Panc1 (cell line): ENCODE measurements at places on chromosomes 6 and 20. TPM values are rescaled to one million over a fixed set of nuclear protein-coding genes. Genes with fewer than 3 reads are reported as not detected.
A peak's percentile ranks its signal among the peaks of the same experiment; 100 is the strongest.

GRCh38 chr6:166424431-166424830 is 41.7 kb upstream of the MPC1 start:
- no peaks in the 10 kb centered on the region for H3K36me3 ChIP-seq
- no peak overlapping the region for H3K27ac ChIP-seq
- H3K4me1 ChIP-seq: no peaks in the 10 kb centered on the region
- no peak for DNase-seq

- H3K27me3 ChIP-seq: no peaks in the 10 kb centered on the region
- H3K27ac ChIP-seq: 0 out of 2 replicates have a peak overlapping the region, but pooled peaks have one; percentile 18
- peak overlapping the region; percentile 18 for H3K4me3 ChIP-seq
- H3K4me1 ChIP-seq: peaks cover 3% of the 10 kb centered on the region; the same call in 1 of the 2 replicates
- H3K36me3 ChIP-seq: no peaks in the 10 kb centered on the region
- no peak for DNase-seq
These were observed 401.9 kb downstream of the THBS2 start for GRCh38 chr6:168851460-168852375.

DNA sequence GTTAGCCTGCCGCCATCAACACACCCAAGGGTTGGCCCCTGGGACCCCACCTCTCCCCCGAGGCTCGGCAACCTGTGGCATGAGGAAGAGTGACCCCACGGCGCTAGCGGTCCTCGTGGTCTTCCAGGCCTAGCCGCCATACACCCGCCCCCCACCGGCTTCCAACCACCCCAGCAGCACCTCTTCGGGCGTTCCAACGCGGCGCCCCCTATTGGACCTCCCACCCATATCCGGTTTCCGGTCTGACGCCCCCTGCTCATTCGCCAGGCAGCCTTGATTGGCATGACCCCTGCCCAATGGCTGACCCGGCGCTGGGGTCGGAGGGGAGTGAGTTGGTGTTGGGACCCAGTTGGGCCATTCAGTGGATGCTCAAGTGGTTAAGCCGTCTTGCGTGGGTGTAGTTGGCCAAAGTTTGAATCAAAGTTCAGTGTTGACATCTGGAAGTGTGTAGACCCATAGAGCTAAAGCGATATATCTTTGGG is at the start of gene GNAS-AS1:
Gene GNAS-AS1 (minus strand): TSS at position 210 of the 482 bp plus-strand sequence.
- no peaks in the 10 kb centered on the region for H3K4me1 ChIP-seq
- DNase-seq: no peak
- no peak within 1 kb of the TSS for H3K27ac ChIP-seq
- no peak within 1 kb of the TSS for H3K4me3 ChIP-seq
- peaks cover 10% of the 10 kb centered on the region; the same call in 1 of the 2 replicates for H3K27me3 ChIP-seq
- H3K36me3 ChIP-seq: no peaks in the 10 kb centered on the region

- H3K27ac ChIP-seq: peak overlapping the region; percentile 15; the same call in 1 of the 2 replicates
- H3K4me1 ChIP-seq: peaks cover 36% of the 10 kb centered on the region
- H3K27me3 ChIP-seq: no peaks in the 10 kb centered on the region
- peaks cover 33% of the 10 kb centered on the region for H3K36me3 ChIP-seq
- DNase-seq: no peak
- peak overlapping the region; percentile 73 for H3K4me3 ChIP-seq
These were observed 2.3 kb downstream of the RPS12 start for GRCh38 chr6:132816660-132817059.

GRCh38 chr6:120805276-120805675 is 529.0 kb downstream of the TBC1D32 start:
- H3K4me3 ChIP-seq: no peak overlapping the region
- no peaks in the 10 kb centered on the region for H3K27me3 ChIP-seq
- H3K36me3 ChIP-seq: no peaks in the 10 kb centered on the region

GRCh38 chr6:15375638-15376290 is 129.9 kb downstream of the JARID2 start:
- no peak overlapping the region for H3K27ac ChIP-seq
- no peaks in the 10 kb centered on the region for H3K36me3 ChIP-seq
- no peaks in the 10 kb centered on the region for H3K4me1 ChIP-seq
- no peak for DNase-seq
- H3K27me3 ChIP-seq: no peaks in the 10 kb centered on the region
- H3K4me3 ChIP-seq: no peak overlapping the region

GRCh38 chr20:47765271-47765670 is 20.0 kb downstream of the SULF2 start:
- H3K27me3 ChIP-seq: peaks cover 10% of the 10 kb centered on the region
- no peak overlapping the region for H3K27ac ChIP-seq
- DNase-seq: no peak
- no peaks in the 10 kb centered on the region for H3K36me3 ChIP-seq
- H3K4me1 ChIP-seq: no peaks in the 10 kb centered on the region
- no peak overlapping the region for H3K4me3 ChIP-seq

- no peak overlapping the region for H3K4me3 ChIP-seq
- no peaks in the 10 kb centered on the region for H3K27me3 ChIP-seq
- DNase-seq: no peak
- H3K4me1 ChIP-seq: no peaks in the 10 kb centered on the region
- H3K36me3 ChIP-seq: no peaks in the 10 kb centered on the region
These were observed 268.0 kb downstream of the HACE1 start for GRCh38 chr6:104591573-104592334.

DNA sequence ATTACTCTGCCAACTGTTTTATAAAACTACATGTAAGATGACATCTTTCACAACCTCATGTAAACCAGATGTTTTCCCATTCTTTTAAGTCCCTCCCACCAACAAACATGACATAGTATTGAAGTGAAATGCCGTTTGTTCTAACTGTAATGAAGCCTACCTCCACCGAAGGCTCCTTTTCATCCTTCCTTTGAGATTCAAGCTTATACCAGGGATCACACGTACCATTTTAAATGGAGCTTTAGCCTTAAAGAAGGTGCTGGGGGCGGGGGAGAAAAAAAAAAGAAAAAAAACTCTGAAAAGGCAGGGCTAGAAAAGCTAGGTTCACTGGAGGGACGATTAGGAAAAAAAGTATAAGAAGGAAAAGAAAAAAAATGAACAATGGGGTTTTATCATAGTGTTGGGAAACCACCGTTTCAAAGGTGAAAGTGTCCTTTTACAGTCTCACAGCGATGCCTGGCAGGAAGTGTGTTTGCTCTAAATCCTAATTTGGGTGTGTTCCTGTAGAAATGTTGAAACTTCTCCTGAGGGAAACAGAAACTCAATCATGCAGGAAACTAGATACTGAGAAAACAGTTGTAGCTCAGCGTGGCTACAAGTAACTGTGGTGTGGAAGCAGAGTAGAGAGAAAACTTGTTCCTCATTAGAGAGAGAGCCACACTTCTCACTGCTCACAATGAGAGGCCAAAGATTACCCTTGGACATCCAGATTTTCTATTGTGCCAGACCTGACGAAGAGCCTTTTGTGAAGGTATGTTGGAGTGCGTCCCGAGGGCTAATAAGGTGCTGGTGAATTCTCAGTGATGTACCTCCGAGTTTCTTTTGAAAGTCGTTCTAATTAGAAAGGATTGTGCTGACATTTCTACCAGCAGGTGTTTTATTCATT is 37.6 kb upstream of the HINT3 start:
- no peak overlapping the region for H3K4me3 ChIP-seq
- H3K27ac ChIP-seq: no peak overlapping the region
- no peaks in the 10 kb centered on the region for H3K27me3 ChIP-seq
- no peak for DNase-seq
- H3K4me1 ChIP-seq: 0 out of 2 replicates have a peak, but pooled peaks cover 3% of the 10 kb centered on the region
- H3K36me3 ChIP-seq: peaks cover 8% of the 10 kb centered on the region

DNA sequence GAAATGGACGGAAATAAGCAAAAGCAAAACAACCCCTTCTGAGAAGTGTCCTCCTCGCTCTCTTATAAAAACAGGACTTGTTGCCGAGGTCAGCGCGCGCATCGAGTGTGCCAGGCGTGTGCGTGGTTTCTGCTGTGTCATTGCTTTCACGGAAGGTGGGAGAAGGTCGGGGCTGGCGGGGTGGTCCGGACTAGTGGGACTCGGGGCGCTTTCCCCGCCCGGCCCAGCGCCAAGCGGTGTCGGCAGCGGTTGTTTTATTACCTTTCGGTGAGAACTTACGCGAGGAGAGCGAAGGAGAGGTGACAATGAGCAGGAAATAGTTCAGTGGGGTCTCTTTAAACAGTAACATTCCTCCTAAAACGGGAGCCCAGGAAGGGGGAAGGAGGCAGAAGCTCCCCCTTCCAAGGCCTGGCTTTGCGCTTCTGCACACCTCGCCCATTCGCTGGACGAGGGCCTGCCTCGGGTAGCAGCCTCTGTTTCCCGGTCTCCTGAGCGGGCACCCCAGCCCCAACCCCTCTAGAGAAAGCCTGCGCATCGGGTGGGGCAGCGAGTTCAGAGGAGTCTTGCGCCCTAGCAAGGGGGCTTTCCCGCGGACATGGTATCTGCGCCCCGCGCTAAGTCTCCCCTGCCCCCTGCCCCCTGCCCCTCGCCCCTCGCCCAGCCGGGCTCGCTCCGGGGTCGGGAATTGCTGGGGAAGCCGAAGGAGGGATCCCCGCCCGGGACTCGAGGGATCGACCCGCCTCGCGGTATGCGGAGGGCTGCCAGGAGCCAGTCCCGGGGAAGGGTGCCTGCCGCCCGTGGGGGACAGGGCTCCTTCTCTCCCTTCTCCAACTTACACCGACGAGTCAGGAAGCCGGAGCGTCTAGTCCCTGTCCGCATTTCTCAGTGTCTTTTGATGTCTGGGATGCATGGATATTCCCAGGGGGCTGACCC is 1.2 kb upstream of the TBXT start:
- no peak overlapping the region for H3K4me3 ChIP-seq
- H3K36me3 ChIP-seq: no peaks in the 10 kb centered on the region
- no peak for DNase-seq
- no peaks in the 10 kb centered on the region for H3K4me1 ChIP-seq
- no peak overlapping the region for H3K27ac ChIP-seq

- no peaks in the 10 kb centered on the region for H3K4me1 ChIP-seq
- no peak overlapping the region for H3K4me3 ChIP-seq
- DNase-seq: no peak
- H3K27me3 ChIP-seq: peaks cover 1% of the 10 kb centered on the region; the same call in 1 of the 2 replicates
- H3K36me3 ChIP-seq: no peaks in the 10 kb centered on the region
These were observed 11.6 kb downstream of the ADISSP start for GRCh38 chr20:3755814-3756480.

DNA sequence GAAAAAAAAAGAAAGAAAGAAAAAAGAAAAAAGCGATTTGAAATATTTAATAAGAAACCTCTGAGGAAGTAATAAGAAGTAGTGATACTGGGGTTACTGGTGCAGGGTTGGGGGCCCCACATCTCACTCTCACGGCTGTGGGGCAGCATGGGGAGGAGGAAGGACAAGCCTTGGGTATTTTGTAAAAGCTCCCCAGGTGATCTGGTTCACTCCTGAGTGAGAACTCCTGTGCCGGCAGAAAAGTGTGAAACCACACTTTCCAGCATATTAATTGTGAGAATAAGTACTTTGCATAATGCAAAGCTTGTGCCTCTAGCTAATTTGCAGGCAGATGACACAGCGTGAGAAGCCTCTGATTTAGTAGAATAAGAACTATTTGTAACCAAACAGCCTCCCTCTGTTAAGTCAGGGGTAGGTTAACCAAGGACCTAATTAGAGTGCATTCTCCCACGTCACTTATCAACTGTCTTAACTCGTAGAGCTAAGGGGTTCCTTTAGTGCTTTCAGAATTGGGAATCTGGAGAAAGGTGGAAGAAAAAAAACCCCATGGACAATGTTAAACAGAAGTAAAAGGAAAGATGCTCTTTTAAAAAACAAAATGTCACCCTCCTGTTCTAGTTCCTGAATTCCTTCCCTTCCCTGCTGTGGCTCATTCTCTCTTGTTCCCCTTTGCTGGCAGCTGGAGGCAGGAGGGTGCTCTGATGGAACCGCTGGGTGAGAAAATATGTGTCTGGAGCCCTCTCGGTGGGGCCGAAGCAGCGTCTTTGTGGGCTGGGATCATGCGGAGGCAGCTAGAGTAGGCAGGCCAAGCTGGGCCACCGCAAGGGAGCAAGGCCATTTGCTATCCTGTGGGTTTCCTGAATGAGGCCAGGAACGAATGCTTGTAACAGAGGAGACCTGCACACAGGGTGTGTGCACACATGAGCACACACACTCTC is 108.7 kb downstream of the FYN start:
- H3K4me1 ChIP-seq: no peaks in the 10 kb centered on the region
- no peak overlapping the region for H3K4me3 ChIP-seq
- no peaks in the 10 kb centered on the region for H3K36me3 ChIP-seq
- no peaks in the 10 kb centered on the region; the same call in 1 of the 2 replicates for H3K27me3 ChIP-seq

DNA sequence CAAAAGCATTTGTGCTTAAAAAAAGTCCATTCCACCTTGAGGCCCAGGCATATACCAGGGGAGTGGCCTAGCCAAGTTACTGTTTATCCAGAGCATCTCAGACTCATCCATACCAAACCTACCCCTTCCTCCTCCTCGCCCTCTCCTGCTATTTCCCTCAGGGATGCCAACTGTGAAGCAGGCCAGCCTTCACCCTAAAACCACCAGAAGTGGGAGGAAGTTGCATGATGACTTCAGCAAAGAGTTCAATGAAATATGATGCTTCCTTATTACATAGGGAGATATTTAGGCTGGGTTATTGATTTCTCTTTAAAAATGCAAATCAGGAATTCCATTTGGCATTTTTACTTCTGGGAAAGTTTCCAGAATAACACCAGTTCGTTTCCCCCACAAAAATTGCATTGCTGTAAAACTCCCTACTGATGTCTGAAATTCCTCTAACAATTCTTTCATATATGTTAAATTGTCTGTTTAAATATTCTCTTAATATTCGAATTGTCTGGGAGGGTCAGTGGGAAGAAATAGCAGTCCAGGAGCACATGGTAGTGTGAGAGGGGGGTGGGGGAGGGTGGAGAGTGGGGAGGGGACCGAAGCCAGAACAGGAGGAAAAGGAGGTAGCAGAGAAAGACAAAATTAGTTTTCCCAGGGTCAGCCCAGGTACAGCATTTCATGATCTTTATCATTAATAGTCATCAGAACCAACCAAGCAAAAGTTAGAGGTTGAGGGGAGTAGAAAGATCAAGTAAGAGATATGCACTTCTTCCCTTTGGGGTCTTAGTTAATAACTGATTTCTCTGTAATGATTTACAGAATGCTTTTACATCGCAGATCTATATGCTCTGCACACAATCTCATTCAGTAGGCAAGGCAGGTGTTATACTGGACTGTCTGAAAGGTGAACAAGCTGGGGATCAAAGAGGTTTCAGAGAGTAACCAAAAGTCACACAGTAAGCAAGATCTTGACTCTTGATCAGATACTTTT is 1.7 kb upstream of the TCP11 start:
- H3K27ac ChIP-seq: no peak overlapping the region
- H3K27me3 ChIP-seq: no peaks in the 10 kb centered on the region
- H3K4me3 ChIP-seq: no peak overlapping the region
- H3K4me1 ChIP-seq: peaks cover 3% of the 10 kb centered on the region; the same call in 1 of the 2 replicates
- no peaks in the 10 kb centered on the region for H3K36me3 ChIP-seq

- no peaks in the 10 kb centered on the region for H3K27me3 ChIP-seq
- H3K36me3 ChIP-seq: no peaks in the 10 kb centered on the region
- no peak for DNase-seq
- H3K4me3 ChIP-seq: no peak overlapping the region
- H3K4me1 ChIP-seq: peaks cover 10% of the 10 kb centered on the region; the same call in 1 of the 2 replicates
These were observed 41.7 kb upstream of the REV3L start for GRCh38 chr6:111524735-111525134.

NNAT gene
- total RNA-seq: not detected

TCP11 gene
- not detected for total RNA-seq

LY6G5C gene
- 0.62 TPM for total RNA-seq

ROS1 gene
- total RNA-seq: 0.10 TPM

TP53TG5 gene
- not detected for total RNA-seq

PRKN gene
- 0.46 TPM for total RNA-seq
